ENCODE measurements at places on chromosomes 5 and 9. TPM values are rescaled to one million over a fixed set of nuclear protein-coding genes. Genes with fewer than 3 reads are reported as not detected.
A peak's percentile ranks its signal among the peaks of the same experiment; 100 is the strongest.

GRCh38 chr5:159987031-159987674, 21.8 kb upstream of the TTC1 start:
- H3K36me3 ChIP-seq: no peaks in the 10 kb centered on the region
- peak; percentile 77 for DNase-seq
- no peak overlapping the region for H3K27ac ChIP-seq
- H3K4me1 ChIP-seq: peaks cover 3% of the 10 kb centered on the region

DNA sequence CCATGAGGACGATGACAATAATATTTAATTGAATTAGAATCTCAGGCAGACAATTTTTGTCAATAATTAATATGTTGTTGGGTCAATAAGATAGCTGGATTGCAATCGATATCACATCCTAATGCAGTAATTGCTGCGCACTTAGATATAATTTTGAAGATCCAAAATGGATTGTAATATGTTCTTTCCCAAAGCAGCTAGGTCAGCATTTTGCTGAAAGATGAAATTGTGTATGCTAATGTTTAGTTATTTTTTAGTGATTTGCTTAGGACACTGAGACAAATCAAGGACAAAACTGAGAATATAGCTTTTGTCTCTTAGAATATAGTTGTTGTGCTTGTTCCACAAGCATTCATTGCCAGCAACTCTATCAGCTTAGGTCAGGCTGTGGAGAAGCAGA, 389.9 kb downstream of the MTRR start:
- H3K27me3 ChIP-seq: no peaks in the 10 kb centered on the region
- no peak overlapping the region for H3K4me3 ChIP-seq
- H3K27ac ChIP-seq: no peak overlapping the region
- H3K4me1 ChIP-seq: no peaks in the 10 kb centered on the region
- H3K36me3 ChIP-seq: no peaks in the 10 kb centered on the region

DNA sequence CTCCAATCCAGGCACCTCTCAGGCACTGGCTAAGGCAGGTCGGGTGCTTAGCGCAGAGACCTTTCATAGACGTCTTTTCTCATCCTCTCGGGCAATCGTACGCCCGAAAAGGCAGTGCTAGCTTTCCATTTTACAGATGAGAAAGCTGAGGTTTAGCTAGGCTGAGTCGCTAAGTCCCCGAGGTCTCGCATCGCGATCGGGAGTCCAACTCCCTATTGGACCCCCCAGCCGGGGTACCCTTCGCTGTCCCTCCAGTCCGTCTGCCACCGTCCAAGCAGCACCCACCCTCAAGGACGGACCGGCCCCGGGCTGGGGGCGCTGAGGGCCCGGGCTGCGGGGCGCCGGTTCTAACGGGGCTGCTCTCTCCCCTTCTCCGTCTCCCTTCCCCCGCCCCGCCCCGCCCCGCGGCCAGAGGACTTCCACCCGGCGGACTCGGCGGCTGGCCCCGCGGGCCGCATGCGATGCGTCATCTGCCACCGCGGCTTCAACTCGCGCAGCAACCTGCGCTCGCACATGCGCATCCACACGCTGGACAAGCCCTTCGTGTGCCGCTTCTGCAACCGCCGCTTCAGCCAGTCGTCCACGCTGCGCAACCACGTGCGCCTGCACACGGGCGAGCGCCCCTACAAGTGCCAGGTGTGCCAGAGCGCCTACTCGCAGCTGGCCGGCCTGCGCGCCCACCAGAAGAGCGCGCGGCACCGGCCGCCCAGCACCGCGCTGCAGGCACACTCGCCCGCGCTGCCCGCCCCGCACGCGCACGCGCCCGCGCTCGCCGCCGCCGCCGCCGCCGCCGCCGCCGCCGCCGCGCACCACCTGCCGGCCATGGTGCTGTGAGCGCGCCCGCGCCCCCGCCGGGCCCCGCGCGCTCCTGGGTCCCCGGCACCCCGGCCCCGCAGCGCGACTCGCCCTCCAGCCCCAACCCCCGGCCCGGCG, 12.5 kb upstream of the EXOSC2 start:
- peaks cover 27% of the 10 kb centered on the region for H3K27me3 ChIP-seq
- peaks cover 6% of the 10 kb centered on the region for H3K4me1 ChIP-seq
- H3K4me3 ChIP-seq: no peak overlapping the region
- peak; percentile 34 for DNase-seq

- no peaks in the 10 kb centered on the region for H3K4me1 ChIP-seq
- H3K27me3 ChIP-seq: peaks cover 2% of the 10 kb centered on the region
- DNase-seq: no peak
- H3K36me3 ChIP-seq: no peaks in the 10 kb centered on the region
- H3K27ac ChIP-seq: no peak overlapping the region
- no peak overlapping the region for H3K4me3 ChIP-seq
These were observed 337.9 kb upstream of the RFX3 start for GRCh38 chr9:3863686-3864085.

DNA sequence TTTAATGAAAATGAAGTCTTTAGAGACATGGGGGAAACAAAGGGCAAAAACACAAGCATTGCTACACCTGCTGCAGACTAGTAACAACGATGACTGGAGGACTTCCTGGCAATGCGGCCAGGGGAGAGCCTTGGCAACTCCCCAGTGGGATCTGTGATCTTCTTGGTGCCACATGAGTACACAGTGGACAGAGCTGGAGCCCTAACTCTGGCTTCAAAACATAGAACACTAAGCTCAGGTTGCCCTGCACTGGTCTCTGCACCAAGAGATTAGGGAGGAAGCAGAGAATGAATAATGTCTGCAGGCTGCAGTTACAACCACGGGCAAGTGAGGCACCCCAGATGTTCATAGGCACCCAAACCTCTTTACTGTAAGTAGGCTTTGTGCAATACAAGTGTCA, 91.1 kb downstream of the MRPS27 start:
- H3K4me3 ChIP-seq: no peak overlapping the region
- no peak for DNase-seq
- peaks cover 4% of the 10 kb centered on the region for H3K27me3 ChIP-seq
- peaks cover 53% of the 10 kb centered on the region for H3K36me3 ChIP-seq
- peaks cover 34% of the 10 kb centered on the region for H3K4me1 ChIP-seq

DNA sequence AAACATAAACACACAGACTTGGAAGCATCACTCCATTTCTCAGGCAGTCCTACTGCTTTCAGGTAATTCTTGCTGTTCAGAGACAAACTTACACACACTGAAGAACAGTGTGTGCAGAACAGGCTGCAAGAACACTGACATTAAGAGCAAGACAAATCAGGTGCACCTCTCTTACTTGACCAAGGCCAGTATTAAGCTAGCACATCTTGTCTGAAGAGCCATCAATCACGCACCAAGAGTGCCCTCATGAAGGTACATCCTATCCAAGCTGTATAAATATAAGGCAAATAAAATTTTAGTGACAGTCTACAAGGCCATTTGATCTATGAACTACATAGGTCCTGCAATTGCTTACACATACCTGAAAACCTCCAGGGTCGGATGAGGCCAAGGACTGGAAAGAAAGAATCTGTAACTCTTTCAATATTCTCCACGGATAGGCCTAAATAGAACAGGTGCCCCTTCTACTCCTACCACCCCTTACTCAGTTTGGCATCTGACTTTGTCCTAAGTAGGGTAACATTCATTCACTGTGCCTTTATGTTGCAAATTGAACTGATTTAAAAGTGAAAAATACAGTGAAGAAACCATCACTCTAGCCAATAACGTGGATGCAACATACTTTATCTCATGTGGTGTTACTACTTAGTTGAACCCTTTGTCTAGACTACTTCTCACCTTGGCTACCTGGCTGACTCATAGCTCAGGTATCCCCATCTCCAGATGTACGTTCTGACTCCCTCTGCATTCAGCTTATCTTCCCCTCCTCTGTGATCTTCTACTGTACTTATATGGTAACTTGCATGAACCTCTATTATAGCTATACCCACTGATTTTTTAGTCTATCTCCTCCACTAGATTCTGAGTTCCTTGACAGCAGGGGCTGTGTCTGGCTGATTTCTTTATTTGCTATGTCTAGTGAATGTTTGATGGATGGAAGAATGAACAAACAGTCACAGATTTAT, 256.3 kb downstream of the KIAA0825 start:
- no peak for DNase-seq
- H3K27me3 ChIP-seq: no peaks in the 10 kb centered on the region
- no peak overlapping the region for H3K27ac ChIP-seq
- no peaks in the 10 kb centered on the region for H3K4me1 ChIP-seq
- H3K36me3 ChIP-seq: no peaks in the 10 kb centered on the region
- no peak overlapping the region for H3K4me3 ChIP-seq

GRCh38 chr9:70147651-70148050, 104.0 kb downstream of the MAMDC2 start:
- no peak overlapping the region for H3K4me3 ChIP-seq
- no peaks in the 10 kb centered on the region for H3K4me1 ChIP-seq
- no peaks in the 10 kb centered on the region for H3K27me3 ChIP-seq

DNA sequence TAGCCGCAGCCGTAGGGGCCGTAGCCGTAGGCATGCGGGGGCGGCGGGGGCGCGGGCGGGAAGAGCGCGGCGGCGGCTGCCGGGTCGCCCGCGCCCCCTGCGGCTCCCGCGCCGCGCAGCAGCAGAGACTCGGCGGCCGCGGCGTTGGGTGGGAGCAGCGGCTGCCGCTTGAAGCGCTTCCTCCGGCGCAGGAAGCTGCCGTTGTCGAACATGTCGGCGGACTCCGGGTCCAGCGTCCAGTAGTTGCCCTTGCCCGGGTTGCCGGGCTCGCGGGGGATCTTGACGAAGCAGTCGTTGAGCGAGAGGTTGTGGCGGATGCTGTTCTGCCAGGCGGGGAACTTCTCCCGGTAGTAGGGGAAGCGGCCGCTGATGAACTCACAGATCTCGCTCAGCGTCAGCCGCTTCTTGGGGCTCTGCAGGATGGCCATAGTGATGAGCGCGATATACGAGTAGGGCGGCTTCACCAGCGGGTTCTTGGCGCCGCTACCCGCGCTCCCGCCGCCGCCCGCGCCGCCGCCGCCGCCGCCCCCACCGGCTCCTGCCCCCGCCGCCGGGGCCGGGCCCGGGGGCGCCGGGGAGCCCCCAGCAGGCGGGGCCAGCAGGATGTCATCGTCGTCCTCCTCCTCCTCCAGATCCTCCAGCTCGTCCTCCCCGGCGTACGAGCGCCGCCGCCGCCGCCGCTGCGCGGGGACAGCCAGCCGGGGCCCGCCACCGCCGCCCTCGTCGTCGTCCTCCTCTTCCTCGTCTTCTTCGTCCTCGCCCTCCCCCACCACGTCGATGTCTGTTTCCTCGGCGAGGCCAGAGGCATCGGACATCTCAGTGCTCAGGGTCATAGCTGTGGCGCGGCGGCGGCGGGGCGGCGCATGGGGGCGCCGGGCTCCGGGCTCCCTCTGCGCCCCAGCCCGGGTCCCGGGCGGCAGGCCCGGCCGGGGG, 781 bp downstream of the FOXD1 start:
- H3K27me3 ChIP-seq: peaks cover 76% of the 10 kb centered on the region
- DNase-seq: peak; percentile 44
- H3K4me1 ChIP-seq: peaks cover 21% of the 10 kb centered on the region
- peak overlapping the region; percentile 75 for H3K27ac ChIP-seq

GRCh38 chr5:148156609-148157008, 11.7 kb upstream of the SPINK14 start:
- H3K27me3 ChIP-seq: no peaks in the 10 kb centered on the region
- no peaks in the 10 kb centered on the region for H3K4me1 ChIP-seq
- DNase-seq: no peak
- no peaks in the 10 kb centered on the region for H3K36me3 ChIP-seq

FBP2 gene
- not detected for total RNA-seq

SETD9 gene
- total RNA-seq: 4.0 TPM

S100Z gene
- 2.2 TPM for total RNA-seq

LRRTM2 gene
- not detected for total RNA-seq

DROSHA gene
- 80.7 TPM for total RNA-seq

PTGS1 gene
- not detected for total RNA-seq

IARS1 gene
- 123 TPM for total RNA-seq

All from activated CD4-positive, alpha-beta T cell treated with anti-CD3 and anti-CD28 coated beads, Interleukin-2, amount 10 ng/mL, durations not matched to agents 7 days and 5 days (primary cell).